Stimulated activated CD8-positive, alpha-beta memory T cell treated with anti-CD3 and anti-CD28 coated beads, Interleukin-12 subunit alpha, Interleukin-12 subunit beta, amount 100 ng/mL, for 1 hour (primary cell): ENCODE measurements at places on chromosomes 2 and 18.

DNA sequence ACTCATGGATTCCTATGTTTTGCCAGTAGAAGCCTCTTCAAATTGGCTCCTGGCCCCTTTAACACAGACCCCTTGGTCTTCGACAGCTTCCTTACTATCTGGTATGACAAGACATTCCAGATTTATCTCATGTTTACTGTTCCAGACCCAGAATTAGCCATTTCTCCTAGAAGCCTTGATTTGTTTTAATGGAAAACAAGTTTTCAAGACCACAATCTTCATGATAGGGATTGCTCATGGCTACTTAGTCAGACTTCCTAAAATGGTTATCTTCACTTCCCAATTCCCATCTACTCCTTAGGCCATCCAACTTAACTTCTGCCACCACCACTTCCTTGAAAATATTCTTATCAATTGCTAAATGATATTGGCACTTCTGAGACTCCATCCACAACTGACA lies 63.2 kb downstream of the TTC32 start:
- DNase-seq = no peak

DNA sequence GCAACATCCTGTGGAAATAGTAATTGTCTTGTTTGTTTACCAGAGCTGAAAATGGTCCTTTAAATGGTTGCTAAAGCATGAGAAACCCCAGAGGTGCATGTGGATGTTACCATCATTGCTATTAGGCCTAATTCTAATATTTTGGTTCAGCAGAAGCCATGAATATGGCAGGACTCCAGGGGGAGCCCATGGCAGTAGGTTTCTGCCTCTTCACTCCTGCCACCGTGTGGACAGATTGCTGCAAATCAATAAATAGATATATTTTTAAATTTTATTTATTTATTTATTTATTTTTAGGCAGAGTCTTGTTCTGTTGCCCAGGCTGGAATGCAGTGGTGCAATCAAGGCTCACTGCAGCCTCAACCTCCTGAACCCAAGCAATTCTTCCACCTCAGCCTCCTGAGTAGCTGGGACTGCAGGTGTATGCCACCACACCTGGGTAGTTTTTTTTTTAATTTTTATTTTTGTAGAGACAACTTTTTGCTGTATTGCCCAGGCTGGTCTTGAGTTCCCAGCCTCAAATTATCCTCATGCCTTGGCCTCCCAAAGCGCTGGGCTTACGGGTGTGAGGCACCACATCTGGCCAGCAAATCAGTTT lies 54.9 kb upstream of the CAPN13 start:
- peak; percentile 9 for DNase-seq

GRCh38 chr18:3885209-3885792 lies 435.3 kb downstream of the TGIF1 start:
- DNase-seq = no peak

DNA sequence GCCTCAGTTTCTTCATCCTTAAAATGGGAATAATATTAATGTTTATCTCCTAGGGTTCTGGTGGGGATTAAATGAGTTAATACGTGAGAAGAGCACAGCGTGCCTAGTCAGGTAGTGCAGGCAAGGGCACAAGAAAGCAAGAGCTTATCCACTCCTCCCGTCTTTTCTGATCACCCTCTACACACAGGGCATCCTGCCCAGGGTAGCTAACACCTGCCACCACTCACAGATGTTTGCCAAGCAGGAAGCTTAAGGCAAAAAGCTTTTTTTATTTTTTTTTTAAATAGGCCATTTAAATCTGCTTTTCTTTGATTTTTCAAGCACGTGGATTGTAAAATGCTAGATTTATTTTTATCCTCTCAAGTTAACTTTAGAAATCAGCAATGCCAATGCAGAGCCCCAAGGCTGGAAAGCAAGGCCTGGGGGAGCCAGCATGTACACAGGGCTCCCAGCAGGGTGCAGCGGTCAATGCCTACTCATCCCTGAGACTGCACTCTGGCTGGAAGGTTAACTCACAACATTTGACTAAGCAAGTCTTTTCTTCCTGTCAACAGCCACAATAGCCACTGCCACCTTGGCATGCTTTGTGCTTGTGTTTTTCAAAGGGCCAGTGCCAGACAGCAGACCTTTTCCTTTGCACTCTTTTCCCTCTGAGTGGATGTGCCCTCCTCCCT lies 86.5 kb upstream of the ACAA2 start:
- no peak for DNase-seq

- no peak for DNase-seq
Observed at GRCh38 chr2:19059076-19059475, 299.3 kb downstream of the OSR1 start.

- DNase-seq = no peak
Observed at GRCh38 chr2:42954227-42954962, 162.0 kb upstream of the HAAO start.

DNA sequence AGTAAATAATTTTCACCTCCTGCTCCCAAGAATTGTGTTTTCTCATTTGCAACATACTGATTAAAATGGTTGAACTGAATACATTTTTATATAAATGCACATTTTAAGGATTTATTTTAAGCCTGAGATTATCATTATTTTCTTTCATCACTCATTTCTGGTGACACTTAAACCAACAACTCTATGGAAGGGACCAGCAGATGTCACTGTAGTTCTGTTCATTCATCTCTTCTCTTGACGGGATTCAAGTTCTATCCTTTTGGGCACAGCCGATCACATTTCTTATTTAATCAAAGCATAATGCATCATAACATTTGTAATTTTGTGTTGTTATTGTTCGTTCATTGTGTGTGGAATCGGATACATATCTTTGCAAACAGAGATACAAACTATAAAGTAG lies 417.9 kb downstream of the HRH4 start:
- no peak for DNase-seq

- DNase-seq = no peak
Observed at GRCh38 chr2:220660277-220661145, 911.6 kb downstream of the EPHA4 start.

DNA sequence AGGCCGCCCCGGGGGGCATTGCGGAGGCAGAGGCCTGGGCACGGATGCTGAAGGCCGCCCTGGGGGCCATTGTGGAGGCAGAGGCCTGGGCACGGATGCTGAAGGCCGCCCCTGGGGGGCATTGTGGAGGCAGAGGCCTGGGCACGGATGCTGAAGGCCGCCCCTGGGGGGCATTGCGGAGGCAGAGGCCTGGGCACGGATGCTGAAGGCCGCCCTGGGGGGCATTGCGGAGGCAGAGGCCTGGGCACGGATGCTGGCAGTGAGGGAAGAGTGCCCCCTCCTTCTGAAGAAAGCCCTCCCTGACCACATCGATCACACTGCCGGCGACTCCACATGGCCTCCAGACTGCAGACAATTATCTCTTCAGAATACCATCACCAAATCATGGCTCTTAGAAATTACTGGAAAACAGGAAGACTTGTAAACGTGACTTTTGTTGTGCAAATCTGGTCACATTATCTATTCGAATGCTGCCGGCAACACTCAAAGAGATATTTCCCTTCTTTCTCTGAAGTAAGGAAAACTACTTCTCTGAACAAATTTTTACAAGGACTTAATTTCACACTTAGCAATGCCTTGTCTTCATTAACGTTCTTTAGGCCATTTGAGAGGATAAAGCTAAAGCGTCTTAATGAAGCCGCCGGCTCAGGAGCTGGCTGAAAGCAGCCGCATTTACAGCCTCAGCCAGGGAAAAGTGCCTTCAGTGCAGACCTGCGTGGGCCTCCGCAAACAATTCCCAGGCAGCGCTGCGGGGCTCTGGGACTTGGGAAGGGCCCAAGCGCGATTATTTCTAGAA lies 18.1 kb upstream of the SNTG2 start:
- no peak for DNase-seq

DNA sequence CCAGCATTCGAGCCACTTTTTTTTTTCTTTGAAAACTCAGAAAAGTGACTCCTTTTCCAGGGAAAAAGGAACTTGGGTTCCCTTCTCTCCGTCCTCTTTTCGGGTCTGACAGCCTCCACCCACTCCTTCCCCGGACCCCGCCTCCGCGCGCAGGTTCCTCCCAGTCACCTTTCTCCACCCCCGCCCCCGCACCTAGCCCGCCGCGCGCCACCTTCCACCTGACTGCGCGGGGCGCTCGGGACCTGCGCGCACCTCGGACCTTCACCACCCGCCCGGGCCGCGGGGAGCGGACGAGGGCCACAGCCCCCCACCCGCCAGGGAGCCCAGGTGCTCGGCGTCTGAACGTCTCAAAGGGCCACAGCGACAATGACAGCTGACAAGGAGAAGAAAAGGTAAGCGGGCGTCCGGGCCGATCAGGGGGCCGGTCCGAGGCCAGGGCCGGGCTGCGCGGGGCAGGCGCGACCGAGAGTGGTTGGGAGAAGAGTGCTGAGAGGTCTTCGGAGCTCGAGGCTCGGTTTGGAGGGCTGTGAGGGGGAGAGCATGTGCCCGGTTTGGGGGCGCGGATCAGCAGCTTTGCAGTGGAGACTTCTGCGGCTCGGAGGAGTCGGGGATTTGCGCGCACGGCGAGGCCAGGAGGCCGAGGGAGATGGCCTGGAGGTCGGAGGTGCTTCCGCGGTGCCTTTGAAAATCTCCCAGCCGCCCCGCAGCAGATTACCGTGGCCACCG lies 502 bp downstream of the EPAS1 start:
- peak; percentile 71 for DNase-seq

- no peak for DNase-seq
Observed at GRCh38 chr18:31680831-31681568, 3.4 kb downstream of the B4GALT6 start.

GRCh38 chr2:153657651-153658050 lies 179.1 kb upstream of the RPRM start:
- DNase-seq = no peak

GRCh38 chr2:111706481-111707001 lies 177.5 kb downstream of the ANAPC1 start:
- no peak for DNase-seq

DNA sequence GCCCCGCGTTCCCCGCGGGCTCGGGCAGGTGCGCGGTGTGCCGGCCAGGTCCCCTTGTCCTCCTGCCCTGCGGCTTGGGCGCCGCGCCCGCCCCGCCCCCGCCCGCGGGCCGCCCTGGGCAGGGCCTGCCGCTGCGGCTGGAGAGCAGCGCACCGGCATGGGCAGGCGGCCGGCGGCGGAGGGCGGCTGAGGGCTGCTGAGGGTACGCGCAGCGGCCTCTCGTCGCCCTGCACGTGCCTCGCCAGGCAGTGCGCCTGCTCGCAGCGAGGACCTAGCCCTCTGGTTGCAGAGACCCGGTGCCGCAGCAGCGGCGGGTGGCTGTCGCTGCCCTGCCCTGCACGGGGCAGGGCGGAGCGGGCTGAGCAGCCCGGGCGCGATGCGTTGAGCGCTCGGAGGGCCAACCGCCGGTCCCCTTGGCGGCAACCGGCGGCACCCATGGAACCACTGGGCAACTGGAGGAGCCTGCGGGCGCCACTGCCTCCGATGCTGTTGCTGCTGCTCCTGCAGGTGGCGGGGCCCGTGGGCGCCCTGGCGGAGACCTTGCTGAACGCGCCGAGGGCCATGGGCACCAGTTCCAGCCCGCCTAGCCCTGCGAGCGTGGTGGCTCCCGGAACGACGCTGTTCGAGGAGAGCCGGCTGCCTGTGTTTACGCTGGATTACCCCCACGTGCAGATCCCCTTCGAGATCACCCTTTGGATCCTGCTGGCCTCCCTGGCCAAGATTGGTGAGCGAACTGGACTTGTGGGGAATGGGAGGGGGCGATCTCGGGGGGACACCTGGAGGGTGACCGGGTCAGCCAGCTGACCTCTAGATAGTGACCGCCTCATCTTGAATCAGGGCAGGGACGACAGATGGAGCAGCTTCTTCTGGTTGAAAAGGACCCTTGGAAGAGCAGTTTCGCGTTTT lies at the start of gene SLC9A2:
SLC9A2 (plus strand) TSS at position 140 of the 906 bp plus-strand sequence; CDS start at position 436, 296 bp downstream.
- DNase-seq = no peak

- DNase-seq = no peak
Observed at GRCh38 chr2:134399096-134399495, 145.2 kb downstream of the MGAT5 start.

GRCh38 chr18:3248062-3248657 lies 559 bp downstream of the MYL12A start:
- no peak for DNase-seq

DNA sequence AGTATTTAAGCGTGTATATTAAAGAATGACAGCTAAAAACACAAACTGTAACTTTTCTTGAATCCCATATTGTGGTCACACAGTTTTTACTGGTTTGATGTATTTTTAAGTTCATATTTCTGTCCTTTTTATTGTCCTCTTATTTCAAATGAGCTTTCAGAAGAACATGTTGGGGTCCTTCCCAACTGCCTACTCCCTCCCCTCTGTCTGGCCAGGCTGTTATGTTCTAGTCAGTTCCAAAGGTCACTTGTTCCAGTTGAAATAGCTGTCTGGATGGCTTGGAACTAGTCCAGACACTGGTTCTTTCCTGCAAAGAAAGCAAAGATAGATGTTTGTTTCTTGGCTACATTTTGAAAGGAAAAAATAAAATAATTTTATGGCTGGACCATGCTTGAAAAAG lies 306.9 kb downstream of the GULP1 start:
- no peak for DNase-seq

DNA sequence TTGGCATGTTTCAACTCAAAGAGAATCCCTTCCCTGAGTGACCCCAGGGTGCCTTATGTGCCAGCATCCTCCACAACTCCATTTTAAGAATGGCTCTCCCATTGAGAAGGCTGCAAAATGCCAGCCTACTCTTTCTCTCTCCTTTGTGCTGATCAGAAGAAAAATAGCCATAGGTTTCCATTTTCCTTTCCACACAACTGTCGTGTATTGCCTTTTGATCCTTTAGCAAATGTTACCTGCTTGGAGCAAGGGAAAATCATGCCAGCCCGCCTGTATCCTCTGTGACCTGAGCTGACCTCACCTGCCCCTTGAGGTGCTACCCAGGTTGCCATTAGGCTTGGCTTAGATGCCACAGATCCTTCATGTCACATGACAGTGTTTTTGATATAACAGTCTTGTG lies 38.8 kb downstream of the DPYSL5 start:
- DNase-seq = no peak

- no peak for DNase-seq
Observed at GRCh38 chr2:68272246-68272994, 20.1 kb upstream of the PPP3R1 start.

GRCh38 chr2:226515344-226516055 lies 284.1 kb downstream of the IRS1 start:
- no peak for DNase-seq

GRCh38 chr2:225600444-225600843 lies 200.9 kb downstream of the NYAP2 start:
- no peak for DNase-seq

- no peak for DNase-seq
Observed at GRCh38 chr2:204586444-204587180, 41.3 kb downstream of the PARD3B start.

DNA sequence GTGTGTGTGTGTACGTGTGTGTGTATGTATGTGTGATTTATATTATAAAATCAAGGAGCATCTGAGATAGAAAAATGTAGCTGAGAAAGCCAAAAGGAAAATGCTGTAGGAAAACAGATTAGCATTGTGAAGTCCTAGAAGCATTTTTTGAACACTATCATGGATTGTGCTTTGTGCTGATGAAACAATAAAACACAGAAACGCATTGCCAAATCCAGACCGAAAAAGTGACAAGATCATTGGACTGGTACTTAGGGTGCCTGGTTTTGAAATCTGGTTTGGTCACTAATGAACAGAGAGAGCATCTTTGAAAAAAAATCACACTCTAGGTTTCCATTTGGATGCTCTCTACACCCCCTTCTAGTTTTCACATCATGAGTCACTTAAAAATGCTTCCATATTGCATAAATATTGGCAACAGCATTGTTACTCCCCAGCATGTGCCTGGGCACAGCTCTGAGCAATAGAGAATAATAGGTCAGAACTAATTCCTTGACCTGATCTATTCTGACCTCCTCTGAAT lies 214.6 kb upstream of the LRRTM1 start:
- no peak for DNase-seq
